ENCODE measurements at places on chromosomes 6 and 20.
A peak's percentile ranks its signal among the peaks of the same experiment; 100 is the strongest.

GRCh38 chr6:80636689-80637088 is 530.2 kb downstream of the BCKDHB start:
- DNase-seq, result no peak

DNA sequence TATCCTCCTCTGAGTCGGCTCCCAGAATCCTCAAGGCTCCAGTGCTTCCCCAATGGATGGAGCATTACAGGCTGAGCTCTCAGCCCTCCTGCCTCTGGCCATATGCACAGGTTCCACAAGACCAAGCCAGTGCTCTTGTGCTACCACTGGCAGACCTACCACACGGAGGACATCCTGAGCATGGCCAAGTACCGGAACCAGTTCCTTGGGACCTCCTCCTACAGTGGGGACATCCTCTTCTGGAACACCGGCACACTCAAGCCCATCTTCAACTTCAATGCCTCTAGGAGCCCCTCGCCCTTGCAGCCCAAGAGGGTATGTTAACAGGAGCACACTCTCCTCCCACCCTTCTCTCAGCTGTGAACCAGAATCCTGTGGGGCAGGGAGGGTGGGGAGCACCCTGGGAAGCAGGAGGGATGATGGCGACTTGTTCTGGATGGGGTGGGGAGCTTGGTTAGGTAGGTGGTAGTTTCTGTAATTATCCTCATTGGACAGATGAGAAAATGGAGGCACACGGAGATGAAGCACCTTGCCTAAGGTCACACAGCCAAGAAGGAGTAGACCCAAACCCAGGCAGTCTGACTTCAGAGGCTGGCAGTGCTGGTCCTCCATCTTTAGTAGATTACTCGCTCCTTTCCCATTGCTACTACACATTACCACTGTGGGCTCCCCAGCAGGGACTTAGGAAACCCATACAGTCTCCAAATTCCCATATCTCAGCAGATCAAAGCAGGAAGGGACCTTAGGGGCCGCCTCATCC is 58.6 kb downstream of the EFCAB8 start:
- peak; percentile 2 for DNase-seq

- DNase-seq, result no peak
Observed at GRCh38 chr6:30882759-30883684, 1.3 kb upstream of the DDR1 start.

DNA sequence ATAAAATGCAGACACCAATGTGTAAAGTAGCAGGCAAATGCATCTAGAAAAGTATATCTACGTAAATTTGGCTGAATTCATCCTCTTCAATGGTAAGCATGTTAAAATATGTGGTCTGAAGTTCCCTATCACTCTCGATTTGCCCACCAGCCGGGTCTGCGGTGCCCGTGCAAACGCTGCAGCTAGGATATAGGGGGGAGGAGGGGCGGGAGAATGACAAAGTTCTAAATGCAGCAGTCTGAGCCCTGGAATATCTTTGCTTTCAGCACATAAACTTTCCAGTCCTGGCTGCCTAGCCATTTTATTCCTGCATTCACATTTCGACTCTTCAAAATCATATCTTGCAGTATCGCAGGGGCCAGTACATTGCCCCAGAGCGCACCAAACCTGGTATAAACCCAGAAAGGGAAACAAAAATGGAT is 708 bp downstream of the NRN1 start:
- DNase-seq, result no peak

DNA sequence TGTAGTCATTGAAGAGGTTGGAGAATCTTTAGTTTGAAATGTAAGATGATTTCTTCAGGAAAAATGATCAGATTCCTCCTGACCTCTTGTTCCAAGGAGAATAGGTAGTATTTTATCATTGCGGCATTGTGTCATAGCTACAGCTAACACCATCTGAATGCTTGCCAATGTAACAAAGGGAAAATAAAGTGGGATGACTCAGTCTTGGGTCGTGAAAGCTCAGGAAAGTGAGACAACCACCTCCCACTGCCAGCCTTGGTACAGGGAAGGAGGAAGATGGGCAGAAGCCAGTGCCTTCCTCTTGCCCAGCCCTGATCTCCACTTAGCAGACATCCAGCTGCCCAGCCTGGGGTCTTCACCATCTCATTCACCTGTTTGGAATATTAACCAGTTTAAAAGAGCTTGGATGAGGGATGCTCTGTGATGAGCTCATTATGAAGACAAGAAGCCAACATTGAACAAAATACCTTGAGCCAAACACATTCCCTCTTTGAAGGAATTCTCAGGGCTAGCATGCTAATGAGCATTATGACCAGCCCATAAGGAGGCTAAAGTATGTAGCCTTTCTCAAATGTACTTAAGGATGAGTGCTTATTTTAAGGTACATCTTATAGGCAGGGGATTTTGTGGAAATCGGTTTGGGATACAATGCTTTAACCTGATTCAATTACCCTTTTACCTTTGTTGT is 40.0 kb upstream of the APCDD1L start:
- DNase-seq, result no peak

DNA sequence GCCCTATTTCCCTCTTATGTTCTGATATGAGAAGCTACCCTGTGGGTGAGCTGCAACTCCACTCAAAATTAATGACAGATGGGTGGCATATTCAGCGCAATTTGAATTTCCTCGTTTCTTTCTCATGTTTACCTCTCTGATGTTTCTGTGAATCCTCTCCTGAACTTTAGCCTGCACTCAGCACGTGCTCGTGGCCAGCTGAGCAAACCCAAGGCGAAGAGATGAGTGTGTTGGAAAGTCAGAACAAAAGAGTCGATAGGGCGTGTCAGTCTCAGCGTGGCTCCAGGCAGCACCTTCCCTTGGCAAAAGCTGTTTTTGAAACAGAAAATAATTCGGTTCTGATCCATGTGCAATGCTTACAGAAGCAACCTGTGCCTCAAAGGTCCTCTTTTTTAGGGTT is 226.1 kb upstream of the GMDS start:
- no peak for DNase-seq

GRCh38 chr6:27468334-27468733 is 4.6 kb downstream of the ZNF184 start:
- DNase-seq, result no peak

GRCh38 chr6:155813548-155813947 is 357.9 kb upstream of the NOX3 start:
- no peak for DNase-seq

DNA sequence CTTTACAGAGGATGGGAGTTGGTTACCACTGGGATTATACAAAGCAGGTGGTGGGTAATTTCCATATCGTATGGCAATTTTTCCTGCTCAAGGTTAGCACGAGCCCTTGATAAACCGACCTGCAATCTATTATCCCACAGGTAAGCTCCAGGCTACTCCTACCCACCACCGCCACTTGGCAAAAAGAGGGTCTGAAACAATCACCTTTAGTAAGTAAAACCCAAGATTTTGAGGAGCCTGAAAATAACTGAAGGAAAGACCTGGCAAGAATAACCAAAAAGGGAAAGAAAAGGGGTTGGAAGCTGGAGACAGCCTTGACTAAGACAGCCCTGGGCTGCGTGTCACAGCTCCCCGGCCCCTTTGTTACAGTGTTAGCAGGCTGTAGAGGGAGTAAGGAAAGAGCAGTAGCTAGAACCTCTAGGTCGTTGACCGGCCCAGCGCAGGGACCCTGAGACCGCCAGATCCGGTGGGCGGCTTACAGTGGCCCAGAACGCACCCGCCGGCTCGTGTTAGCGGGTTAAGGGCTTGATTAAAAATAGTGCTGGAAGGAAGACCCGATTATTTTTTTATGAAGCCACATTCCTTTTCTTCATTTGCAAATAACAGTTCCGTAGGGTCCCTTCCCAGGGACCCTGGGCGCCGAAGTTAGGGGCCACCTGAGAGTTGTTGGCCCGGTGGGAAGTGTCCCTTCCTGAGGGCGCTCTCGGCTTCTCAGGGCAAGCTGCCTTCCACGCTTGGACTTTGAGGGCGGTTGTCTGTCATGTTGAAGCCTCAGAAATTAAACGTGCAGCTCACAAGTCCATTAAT is 30.5 kb downstream of the TFAP2B start:
- DNase-seq, result no peak

DNA sequence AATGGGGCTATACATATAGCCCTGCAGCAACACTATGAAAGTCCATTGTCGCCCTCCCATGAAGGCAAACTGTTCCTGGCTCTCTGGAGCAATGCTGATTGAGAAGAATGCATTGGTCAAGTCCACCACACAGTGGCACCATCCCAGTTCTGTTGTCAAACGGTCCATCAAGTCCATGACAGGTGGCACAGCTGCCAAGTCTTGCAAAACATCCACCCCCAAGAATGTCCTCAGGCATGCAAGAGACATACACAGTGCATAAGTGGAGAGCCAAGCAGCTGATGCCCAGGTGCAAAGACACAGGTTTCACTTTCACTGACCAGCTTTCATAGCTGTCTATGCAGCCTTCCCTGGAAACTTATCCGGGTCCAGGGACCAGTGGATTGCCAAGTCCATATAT is 17.5 kb downstream of the ZNF391 start:
- DNase-seq, result no peak

GRCh38 chr6:74066168-74066871 is 370.3 kb downstream of the CD109 start:
- DNase-seq, result no peak

- no peak for DNase-seq
Observed at GRCh38 chr6:53770780-53771249, 24.0 kb upstream of the LRRC1 start.

- no peak for DNase-seq
Observed at GRCh38 chr6:168994956-168995355, 258.7 kb downstream of the THBS2 start.

DNA sequence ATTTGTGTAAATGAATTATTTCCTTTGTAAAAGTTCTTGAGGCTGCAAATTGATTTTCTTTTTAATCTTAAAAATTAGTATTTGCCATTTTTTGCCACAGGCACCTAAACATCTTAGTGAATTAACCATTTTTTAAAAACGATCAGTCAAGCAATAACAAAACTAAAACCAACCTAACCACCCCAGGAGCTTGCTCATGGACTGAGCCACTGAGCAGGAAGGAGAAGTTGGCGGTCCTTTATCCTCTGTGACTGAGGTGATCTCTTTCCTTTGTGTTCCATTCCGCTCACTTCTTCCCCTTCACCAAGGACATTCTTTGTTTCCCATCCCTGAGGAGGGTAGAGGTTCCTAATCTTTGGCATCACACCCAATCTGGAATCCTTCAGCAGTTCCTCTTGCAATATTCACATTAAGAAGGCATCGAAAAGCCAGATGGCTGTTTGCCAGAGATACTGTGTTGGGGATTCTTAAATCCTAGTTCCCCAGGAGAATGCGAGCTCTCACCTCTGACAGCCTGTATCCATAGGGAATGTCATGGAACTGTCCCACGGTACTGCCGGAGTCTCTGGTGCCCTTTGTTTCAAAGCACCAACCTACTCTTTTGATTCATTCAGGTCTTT is 30.5 kb downstream of the RPRD1B start:
- DNase-seq, result no peak

GRCh38 chr20:61968932-61969331 is 96.7 kb downstream of the TAF4 start:
- no peak for DNase-seq

GRCh38 chr20:25308671-25309394 is 60.9 kb downstream of the PYGB start:
- DNase-seq, result no peak

- no peak for DNase-seq
Observed at GRCh38 chr6:169190144-169190584, 63.5 kb downstream of the THBS2 start.

GRCh38 chr6:26525838-26526237 is 12.3 kb upstream of the HMGN4 start:
- no peak for DNase-seq

- DNase-seq, result no peak
Observed at GRCh38 chr6:25334793-25335192, 55.6 kb downstream of the CARMIL1 start.

- no peak for DNase-seq
Observed at GRCh38 chr6:15761045-15761502, 98.2 kb upstream of the DTNBP1 start.

DNA sequence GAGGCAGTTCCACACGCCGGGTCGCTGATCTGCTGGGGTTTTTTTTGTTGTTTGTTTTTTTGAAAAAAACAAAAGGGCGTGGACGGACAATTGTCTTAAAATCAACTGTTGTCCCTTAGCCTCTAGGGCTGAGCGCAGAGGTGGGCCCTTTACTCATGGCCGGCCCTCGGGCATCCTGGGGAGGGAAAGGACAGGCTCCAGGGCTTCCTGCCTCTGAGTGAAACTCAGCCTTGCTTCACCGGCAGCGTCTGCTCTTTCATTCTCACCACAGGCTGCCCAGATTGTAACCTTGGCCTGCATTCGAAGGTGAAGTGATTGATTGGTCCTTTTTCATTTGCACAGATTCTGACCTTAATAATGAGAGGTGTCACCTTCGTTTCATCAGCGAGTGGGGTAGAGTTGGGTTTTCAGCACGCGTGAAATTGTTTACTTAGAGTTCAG is 797 bp downstream of the SMIM13 start:
- DNase-seq, result peak; percentile 60

DNA sequence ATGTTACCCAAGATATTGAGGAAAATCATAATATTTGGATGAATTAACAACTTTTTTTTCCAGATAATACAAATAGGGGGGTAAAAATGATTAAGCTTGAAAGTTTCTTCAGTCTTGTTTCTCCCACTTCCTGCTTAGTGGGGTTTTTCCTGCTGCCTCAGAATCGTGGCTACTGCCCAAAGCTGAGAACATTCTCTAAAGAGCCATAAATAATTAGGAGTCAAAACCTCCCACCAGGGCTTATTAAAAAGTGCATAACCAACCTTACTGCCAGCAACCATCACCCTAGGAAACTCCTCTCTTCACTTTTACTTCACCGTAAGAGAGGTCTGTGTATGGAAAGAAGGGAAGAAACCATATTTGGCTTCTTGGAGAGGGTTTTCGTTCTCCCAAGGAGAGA is 9.0 kb upstream of the LCA5 start:
- no peak for DNase-seq

DNA sequence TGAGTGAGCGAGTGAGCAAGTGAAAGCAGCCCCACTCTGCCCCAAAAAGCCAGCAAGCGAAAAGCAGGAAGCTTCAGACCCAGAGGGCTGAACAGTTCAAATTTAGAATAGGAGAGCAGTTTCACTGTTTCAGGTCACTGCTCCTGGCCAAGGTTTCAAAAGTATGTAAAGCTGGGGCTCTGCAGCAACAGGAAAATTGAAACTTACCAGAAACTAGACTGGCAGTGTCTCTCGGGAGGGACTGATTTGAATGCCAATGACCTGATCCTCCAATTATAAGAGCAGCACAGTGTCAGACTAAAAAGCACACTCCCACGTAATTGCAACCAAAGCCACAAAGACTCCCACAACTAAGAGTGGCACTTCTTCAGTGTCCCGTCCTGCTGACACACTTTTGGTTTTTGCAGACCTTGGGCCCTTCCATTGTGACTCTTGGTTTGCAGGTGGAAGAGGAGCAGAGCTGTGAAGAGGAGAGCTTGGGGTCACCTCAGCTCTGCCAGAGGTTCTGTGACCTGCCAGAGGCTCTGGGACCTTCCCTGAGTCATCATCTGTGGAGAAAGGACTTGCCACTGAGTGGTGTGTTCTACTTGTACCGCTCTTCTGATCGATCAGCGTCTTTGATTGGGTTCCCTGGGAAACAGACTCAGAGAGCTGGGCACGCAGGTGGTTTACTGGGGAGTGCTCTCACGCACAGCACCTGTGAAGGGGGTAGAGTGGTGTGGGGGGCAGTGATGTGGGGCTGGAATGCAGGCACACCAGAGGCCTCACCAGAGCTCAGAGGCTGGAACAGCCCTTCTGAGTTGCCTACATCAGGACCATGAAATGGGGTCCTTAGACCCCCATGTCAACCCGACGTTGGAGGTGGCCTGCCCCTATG is 52.7 kb upstream of the PTGIS start:
- DNase-seq, result no peak

GRCh38 chr6:114638341-114638740 is 295.5 kb upstream of the HS3ST5 start:
- DNase-seq, result no peak

- DNase-seq, result no peak
Observed at GRCh38 chr6:21554286-21554685, 39.3 kb upstream of the SOX4 start.

- no peak for DNase-seq
Observed at GRCh38 chr20:60326821-60327220, 368.6 kb downstream of the CDH26 start.

All from DND-41 (cell line).